Lower lobe of right lung (tissue), 2 donors: ENCODE measurements at places on chromosomes 7 and 10.

GRCh38 chr10:87753995-87754866, 63.8 kb downstream of the ATAD1 start:
- H3K27ac ChIP-seq = no peak overlapping the region
- no peaks in the 10 kb centered on the region for H3K27me3 ChIP-seq
- H3K36me3 ChIP-seq = peaks cover 39% of the 10 kb centered on the region
- H3K4me1 ChIP-seq = no peaks in the 10 kb centered on the region
- DNase-seq = no peak

- H3K27me3 ChIP-seq = no peaks in the 10 kb centered on the region
- H3K4me3 ChIP-seq = no peak overlapping the region
- no peak for DNase-seq
- H3K36me3 ChIP-seq = no peaks in the 10 kb centered on the region
- no peaks in the 10 kb centered on the region for H3K4me1 ChIP-seq
Observed at GRCh38 chr7:79064187-79064823, 389.2 kb downstream of the MAGI2 start.

DNA sequence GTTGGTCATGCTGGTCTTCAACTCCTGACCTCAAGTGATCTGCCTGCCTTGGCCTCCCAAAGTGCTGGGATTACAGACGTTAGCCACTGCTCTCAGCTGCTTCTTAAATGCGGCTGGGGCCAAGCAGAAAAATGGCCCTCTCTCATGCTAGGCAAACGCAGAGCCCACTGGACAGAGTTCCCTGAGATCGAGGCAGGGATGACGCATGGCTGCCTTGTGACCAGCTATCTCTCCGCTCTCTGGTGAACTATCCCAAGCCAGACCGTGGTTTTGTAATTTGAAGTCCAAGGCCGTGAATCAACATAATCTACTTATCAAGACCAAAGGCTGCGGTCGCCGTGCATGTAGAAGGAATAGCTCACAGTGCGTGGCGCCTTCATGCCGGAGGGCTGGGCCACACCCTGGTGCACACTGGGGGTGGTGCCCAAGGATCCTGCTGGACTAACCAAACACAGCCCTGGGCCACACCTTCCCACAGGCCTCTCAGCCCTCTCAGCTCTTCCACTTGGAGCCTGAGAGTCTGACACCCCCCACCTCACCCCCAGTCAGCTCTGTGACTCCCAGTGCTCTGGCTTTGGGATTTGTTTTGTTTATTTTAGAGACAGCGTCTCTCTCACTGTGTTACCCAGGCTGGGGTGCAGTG, 88.1 kb upstream of the CUX1 start:
- DNase-seq = peak; percentile 84
- H3K4me3 ChIP-seq = no peak overlapping the region
- no peaks in the 10 kb centered on the region for H3K36me3 ChIP-seq
- H3K27ac ChIP-seq = peak overlapping the region; percentile 66
- H3K27me3 ChIP-seq = no peaks in the 10 kb centered on the region

- H3K4me3 ChIP-seq = no peak overlapping the region
- no peaks in the 10 kb centered on the region for H3K27me3 ChIP-seq
- H3K4me1 ChIP-seq = no peaks in the 10 kb centered on the region
- no peak for DNase-seq
- no peak overlapping the region for H3K27ac ChIP-seq
- peaks cover 2% of the 10 kb centered on the region for H3K36me3 ChIP-seq
Observed at GRCh38 chr7:29914180-29914579, 75.4 kb downstream of the SCRN1 start.

DNA sequence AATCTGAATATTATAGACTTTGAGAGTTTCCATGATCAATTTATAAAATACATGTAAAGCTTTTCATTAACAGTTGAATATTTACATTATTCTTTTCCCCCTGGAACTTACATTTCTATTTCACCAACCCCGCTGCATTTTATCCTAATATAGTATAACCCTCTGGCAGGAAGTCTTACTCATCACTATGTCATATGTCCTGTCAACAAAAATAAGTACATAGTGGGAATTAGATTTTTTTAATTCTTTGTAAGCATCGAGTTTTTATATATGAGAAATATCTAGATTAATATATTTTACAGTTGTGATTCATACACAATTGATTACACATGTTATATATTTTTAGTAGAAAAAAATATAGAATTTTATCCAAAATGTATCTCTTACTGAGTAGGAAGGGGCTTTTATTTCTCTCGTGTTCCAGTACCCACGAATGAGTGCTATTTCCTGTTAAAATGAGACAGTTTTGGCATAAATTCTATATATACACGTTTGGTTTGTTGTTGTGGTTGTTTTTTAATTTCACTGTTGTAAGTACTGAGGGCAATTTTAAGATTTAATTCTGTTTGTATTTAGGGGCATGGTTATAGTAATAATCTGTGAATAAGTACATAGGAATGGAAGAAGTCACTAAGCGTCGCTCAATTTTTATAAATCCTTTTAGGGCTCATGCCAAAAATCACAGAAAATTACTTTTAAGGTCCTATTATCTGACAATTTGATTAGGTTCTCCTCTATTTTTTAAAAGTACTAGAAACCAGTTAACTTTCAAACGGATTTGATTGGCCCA, 87.1 kb downstream of the HECW1 start:
- H3K27me3 ChIP-seq = no peaks in the 10 kb centered on the region
- no peaks in the 10 kb centered on the region for H3K4me1 ChIP-seq
- DNase-seq = no peak
- no peak overlapping the region for H3K4me3 ChIP-seq
- no peaks in the 10 kb centered on the region for H3K36me3 ChIP-seq
- no peak overlapping the region for H3K27ac ChIP-seq

GRCh38 chr10:80185578-80186299, 19.6 kb downstream of the ANXA11 start:
- no peak for DNase-seq
- H3K4me3 ChIP-seq = no peak overlapping the region
- H3K27me3 ChIP-seq = no peaks in the 10 kb centered on the region
- peaks cover 81% of the 10 kb centered on the region for H3K4me1 ChIP-seq
- H3K27ac ChIP-seq = no peak overlapping the region

- H3K27me3 ChIP-seq = no peaks in the 10 kb centered on the region
- H3K4me3 ChIP-seq = no peak overlapping the region
- no peak overlapping the region for H3K27ac ChIP-seq
- no peaks in the 10 kb centered on the region for H3K36me3 ChIP-seq
- no peak for DNase-seq
Observed at GRCh38 chr7:145030754-145031153, 194.9 kb upstream of the TPK1 start.

DNA sequence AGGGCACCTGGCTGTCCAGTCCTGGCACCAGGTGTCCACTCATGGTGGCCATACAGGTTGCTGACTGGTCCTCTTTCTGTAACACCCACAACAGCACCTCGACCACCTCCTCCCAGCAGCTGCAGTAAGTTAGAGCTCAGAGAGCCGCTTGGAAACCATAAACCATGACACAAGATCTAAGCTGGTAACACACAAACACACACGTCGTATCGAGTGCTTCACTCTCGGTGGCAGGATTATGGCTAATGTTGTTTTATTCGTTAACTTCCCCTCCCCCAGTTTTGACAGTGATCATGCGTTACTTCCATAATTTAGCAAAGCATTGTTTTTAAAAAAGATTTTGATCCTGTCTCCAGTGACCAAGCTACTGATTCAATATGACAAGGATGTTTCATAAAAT, 59.7 kb downstream of the CAMK2B start:
- H3K4me1 ChIP-seq = no peaks in the 10 kb centered on the region
- H3K27ac ChIP-seq = no peak overlapping the region
- H3K36me3 ChIP-seq = no peaks in the 10 kb centered on the region
- no peak for DNase-seq

DNA sequence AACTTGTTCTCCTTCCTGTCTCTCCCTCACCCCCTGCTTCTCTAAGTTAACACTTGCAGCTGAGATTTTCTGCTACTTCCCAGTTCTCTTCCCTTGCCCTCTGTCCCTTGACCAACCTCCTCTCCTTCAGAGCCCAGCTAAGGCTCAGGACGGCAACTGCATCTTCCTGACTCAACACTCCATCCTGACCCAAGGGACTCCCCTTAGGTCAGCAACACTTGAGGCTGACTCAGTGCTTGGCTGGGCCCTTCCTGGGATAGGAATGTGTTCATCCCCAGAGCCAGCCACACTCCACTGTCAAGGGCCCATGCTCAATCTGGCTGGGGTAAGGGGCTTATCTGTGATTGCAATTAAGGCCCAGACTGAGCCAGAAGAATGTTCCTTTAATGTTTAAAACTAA, 3.4 kb downstream of the CALHM2 start:
- H3K4me3 ChIP-seq = peak overlapping the region; percentile 32
- peak overlapping the region; percentile 89 for H3K27ac ChIP-seq

DNA sequence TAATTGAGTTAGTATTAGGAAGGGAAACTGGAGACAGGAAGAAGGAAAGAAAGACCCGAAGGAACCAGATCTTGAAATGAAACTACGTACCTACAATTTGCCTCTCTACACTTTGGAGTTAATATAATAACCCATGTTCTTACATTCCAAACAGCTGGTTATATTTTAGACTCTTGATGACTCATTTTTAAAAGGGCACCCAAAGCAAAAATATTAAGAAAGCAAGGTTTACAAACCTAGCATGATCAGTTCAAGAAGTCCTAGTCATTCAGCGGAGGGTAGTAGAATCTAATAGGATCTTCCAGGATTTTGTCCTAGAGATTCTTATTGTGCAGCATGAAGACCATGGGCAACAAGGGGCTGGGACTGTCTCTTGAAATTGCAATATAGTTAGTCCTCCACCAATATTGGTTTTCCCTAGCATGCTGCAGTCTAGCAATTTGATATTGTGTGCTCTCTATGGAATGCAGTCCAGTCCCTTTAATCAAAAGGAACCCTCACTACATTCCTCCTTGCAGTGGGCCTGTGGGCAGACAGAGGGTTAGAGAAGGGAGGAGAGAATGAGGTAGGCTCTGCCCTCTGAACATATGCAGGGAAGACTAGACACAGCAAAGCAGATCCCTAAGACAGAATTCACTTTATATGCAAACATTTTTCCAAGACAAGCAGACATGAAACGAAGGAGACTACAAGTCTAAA, 230.3 kb downstream of the INHBA start:
- H3K4me1 ChIP-seq = no peaks in the 10 kb centered on the region
- no peaks in the 10 kb centered on the region for H3K36me3 ChIP-seq
- H3K27ac ChIP-seq = no peak overlapping the region
- H3K27me3 ChIP-seq = no peaks in the 10 kb centered on the region
- no peak overlapping the region for H3K4me3 ChIP-seq

DNA sequence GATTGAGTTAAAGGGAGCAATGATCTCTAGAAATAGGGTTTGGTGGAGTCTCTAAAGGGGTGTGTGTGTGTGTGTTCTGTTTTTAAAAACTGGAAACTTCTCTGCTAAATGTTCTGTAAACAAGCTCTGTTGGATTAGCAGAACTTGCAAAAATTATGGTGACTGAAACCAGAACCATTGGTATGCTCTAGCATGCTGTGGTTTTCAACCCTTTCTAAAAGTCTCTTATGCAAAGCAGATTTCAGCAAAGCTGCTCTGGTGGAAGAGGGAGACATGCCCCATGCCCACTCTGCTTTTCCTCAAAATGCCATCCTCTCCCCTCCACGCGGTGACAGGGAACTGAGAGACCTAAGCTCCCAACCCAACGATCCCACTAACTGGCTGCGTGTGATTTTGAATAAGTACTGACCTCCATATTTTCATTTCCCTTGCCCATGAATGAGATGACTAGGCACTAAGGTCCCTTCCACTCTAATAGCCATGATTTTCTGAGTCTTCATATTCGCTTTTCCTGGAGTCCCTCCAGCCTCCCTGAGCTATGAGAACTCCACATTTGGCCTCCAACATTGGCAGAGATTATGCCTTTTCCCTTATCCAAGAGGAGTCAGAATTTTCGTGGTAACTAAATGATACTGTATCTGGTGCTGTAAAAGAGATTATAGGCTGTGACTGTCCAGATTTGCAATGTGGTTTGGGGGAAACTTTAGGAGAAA, 117.3 kb upstream of the PALS2 start:
- no peaks in the 10 kb centered on the region for H3K27me3 ChIP-seq
- no peaks in the 10 kb centered on the region for H3K4me1 ChIP-seq
- no peak for DNase-seq
- no peak overlapping the region for H3K27ac ChIP-seq

DNA sequence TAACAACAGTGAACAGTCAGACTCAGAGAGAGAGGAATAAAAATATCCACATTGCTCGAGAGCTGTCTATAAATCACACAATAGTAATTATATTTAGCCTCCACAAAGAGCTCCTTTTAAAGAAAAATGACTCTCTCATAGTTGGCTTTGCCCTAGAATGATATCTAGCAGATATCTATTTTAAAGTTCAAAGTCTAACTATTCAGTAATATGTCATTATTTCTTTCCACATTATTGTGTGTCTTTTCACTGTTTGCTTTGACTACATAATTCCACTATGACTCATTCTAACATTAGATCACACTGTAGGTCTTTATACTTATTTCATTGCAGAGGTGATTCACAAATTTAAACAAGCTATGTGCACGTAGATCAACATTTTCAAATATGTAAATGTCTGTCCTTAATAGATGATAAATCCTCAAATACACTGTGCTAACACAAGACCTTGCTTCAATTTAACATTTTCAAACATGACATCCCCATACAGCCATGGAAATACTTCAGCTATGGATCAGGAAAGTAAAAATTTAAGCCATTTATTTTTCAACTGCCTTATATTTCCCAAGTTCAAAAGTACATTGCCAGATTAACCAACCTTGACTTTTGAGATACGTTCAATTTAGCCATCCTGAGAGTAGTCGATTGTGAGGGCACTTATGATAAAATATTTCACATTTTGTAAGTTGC, 99.9 kb upstream of the AKR1E2 start:
- no peaks in the 10 kb centered on the region for H3K36me3 ChIP-seq
- H3K4me1 ChIP-seq = no peaks in the 10 kb centered on the region
- no peak overlapping the region for H3K4me3 ChIP-seq
- no peaks in the 10 kb centered on the region for H3K27me3 ChIP-seq
- no peak overlapping the region for H3K27ac ChIP-seq

DNA sequence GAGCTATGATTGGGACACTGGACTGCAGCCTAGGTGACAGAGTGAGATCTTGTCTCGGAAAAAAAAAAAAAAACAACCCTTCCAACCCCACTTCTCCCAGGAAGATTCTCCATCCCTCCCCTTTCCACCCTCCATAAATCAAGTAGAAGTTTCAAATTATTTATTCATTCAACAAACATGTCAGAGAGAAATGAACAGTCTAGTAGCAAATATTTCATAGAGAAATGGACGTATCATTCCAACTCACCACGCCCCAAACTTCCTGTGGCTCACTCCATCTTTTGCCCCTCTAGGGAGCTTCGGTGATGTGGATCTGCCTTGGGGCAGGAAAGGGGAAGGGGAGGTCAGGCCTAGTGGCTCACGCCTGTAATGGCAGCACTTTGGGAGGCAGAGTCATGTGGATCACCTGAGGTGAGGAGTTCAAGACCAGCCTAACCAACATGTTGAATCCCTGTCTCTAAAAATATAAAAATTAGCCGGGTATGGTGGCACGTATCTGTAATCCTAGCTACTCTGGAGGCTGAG, 638 bp upstream of the TRAPPC14 start:
- no peaks in the 10 kb centered on the region for H3K27me3 ChIP-seq
- peak overlapping the region; percentile 84 for H3K27ac ChIP-seq
- H3K4me1 ChIP-seq = peaks cover 33% of the 10 kb centered on the region
- no peak for DNase-seq

- H3K36me3 ChIP-seq = no peaks in the 10 kb centered on the region
- H3K27ac ChIP-seq = no peak overlapping the region
- DNase-seq = no peak
Observed at GRCh38 chr10:120005207-120006201, 113.0 kb downstream of the SEC23IP start.

GRCh38 chr10:54691331-54691730, 109.7 kb downstream of the PCDH15 start:
- no peaks in the 10 kb centered on the region for H3K4me1 ChIP-seq
- no peaks in the 10 kb centered on the region for H3K36me3 ChIP-seq
- no peak overlapping the region for H3K4me3 ChIP-seq
